ENCODE measurements at places on chromosomes 3 and 15.
A peak's percentile ranks its signal among the peaks of the same experiment; 100 is the strongest.

DNA sequence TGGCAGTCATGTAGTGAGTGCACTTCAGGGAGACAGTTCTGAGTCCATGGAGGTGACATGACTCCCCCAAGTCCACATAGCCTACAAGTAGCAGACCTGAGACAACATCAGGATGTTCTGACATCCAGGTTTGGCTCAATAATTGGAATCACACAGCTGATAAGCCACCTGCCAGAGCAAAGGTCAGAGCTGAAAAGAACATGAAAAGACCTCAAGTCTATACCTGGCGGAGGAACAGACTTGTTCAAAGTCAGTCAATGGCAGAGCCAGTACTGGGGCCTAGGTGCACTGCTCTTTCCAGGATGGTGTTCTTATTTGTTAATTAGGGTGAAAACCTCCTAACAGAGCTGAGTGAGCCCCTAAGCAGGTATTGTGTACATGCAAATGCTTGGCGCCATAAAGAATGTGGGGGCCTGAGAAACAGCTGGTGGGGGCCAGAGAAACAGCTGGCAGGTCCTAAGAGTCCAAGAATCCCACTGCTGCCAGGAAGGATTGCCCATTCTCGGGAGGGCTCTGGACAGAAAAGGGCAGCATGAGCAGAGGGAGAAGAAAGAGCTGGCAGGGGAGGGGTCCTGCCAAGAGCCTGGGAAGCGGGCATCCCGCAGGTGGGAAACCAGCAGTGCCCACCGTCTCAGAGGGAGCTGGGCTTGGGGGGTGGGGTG is 17.1 kb downstream of the MASP1 start:
- no peak for DNase-seq

GRCh38 chr3:184751204-184752040 is 39.6 kb upstream of the MAGEF1 start:
- DNase-seq, result no peak

DNA sequence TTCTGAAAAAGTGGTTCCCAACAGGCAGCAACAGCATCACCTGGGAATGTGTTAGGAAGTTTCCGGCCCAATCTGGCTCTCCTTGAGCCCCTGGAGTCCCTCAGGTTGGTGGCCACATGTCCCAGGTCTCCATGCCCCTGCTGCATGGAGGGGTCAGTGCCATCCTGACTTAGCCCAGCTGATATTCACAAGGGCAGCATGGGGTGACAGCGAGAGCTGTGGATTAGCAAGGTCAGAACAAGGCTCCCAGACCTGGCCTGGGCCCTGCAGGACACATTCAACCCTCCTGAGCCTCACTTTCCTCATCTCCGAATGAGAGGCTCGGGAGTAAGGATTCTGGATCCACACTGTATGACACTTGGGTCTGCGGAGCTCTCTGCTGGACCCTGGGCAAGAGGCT is 243.8 kb upstream of the TLE3 start:
- no peak for DNase-seq

DNA sequence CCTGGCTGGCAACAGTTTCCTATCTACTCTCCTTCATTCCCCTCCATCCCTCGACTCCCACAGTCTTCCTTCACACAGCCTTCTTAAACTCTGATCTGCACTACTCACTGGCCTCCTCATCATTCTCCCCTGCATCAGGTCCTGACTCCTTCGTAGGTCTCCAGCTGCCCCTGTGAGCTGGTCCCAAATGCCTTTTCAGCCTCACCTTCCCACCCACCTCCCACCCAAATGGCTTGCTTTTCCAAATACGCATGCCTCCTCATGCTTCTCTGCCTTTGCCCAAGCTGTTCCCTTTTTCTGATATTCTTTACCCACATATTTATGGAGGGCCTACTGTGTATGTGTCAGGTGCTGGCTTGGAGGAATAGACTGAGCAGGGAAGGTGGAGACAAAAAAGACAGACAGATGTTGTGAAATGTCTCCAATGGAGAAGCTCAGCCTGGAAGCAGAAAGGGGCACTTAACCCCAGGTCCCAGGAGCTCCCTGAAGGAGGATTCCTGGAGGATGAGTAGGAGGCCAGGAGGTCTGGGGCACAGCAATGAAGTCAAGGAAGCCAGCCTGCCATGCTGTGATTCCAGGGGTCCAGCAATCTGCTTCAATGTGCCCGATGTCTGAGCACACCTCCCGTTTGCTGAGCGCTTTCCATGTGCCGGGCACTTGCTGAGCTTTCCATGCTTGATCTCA is 252.2 kb downstream of the SHQ1 start:
- DNase-seq, result no peak

DNA sequence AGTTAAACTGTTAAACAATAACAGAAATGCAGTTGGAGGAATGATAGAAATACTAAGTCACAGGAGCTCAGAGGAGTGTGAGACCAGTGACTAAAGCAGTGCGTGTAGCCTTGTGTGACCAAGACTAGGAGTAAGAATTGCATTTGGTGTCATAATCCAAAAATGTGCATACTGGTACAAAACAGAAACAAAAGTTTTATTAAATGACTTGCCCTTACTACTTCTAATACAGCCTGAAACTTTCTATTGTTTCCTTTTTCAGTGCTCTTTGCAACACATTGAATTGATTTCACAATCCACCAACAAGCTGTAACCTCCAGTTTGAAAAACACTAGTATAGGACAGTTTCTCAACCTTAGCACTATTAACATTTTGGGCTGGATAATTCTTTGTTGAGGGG is 17.1 kb downstream of the SNX1 start:
- DNase-seq, result no peak

DNA sequence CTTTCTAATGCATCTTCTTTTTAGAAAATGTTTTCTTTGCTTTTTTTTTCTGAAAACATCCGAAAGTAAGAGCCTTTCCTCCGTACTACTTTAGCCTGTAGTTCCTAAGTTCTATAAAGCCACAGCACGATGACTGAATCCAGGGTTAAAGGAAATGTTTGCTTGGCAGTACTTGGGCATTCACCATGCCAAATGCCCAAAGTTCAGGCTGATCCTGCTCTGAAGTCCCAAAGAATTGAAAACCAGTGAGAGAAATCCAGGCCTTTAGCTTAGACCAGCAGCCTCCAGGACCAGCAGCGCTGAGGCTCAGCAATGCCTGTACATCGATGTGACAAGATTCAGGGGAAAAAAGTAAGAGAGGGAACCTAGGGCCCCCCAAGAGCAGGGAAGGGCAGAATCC is 35.1 kb downstream of the CCK start:
- DNase-seq, result no peak

- DNase-seq, result no peak
These were observed 37.7 kb downstream of the LDHAL6B start for GRCh38 chr15:59244337-59244736.

DNA sequence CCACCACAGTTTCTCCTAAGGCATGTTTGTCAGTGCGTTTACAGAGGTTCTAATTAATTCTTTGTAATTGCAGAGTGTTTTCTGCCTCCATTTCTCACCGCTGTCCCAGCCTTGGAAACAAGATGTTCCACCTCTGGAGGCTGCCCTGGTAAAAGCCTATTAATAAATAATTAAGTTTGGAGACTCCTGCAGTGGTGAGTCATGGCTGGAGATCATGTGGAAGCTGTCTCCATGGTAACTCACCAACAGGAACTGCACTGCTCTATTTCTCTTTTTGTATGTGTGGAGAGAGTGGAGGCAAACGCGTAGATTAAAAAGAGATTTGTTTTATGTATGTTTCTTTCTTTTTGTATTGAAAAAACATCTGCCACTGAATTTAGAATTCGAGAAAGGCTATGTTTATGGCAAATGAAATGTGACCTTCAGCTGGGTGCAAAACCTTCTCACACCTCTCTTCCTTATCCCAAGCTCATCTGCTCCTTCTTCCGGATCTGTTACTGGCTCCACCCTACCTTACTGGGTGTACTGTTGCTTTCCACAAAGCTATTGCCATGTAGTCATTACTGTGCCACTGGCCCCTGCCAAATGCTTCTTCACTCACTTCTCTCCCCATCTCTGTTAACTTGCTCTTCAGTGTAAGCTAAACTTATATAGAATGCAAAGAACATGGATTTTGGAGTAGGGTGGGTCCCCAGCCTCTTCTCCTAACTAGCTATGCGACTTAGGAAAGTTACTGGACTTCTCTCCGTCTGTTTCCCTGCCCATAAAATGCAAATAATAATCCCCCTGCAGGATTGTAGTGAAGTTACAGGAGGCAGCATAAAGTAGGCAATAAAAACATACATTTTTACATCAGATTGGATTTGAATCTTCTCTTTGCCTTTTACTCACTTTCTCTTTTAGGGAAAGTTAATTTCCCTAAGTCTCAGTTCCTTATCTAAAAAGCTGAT is 778.5 kb downstream of the NTRK3 start:
- DNase-seq, result peak; percentile 89

All from brain (organoid and tissue), 16 donors.